CD4-positive, alpha-beta T cell treated with Interleukin-6 for 4 hours (primary cell): ENCODE measurements at places on chromosomes 7 and 10.

- no peak for DNase-seq
These were observed 225.4 kb downstream of the PAXIP1 start for GRCh38 chr7:154777489-154777888.

- no peak for DNase-seq
These were observed 114.1 kb downstream of the ABCA13 start for GRCh38 chr7:48285373-48285772.

DNA sequence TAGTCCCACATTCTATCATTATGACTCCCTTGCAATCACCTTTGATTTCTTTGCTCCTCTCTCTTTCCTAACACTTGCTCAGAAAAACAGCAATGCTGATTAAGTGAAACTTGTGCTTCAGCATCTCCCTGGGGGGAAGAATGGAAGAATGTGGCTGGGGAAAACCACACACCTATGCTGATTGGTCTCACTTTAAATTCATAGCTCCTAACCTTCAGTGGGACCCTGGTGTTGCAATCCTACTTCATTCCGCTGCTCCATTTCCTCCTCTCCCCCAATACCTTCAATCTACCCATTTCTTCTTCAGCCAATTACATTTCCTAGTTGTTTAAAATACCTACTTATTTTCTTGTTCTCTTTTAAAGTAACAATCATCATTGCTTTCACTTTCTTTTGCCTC lies 1166.7 kb upstream of the C7orf33 start:
- DNase-seq, result no peak

GRCh38 chr10:12535656-12536055 lies 186.3 kb downstream of the CAMK1D start:
- no peak for DNase-seq

DNA sequence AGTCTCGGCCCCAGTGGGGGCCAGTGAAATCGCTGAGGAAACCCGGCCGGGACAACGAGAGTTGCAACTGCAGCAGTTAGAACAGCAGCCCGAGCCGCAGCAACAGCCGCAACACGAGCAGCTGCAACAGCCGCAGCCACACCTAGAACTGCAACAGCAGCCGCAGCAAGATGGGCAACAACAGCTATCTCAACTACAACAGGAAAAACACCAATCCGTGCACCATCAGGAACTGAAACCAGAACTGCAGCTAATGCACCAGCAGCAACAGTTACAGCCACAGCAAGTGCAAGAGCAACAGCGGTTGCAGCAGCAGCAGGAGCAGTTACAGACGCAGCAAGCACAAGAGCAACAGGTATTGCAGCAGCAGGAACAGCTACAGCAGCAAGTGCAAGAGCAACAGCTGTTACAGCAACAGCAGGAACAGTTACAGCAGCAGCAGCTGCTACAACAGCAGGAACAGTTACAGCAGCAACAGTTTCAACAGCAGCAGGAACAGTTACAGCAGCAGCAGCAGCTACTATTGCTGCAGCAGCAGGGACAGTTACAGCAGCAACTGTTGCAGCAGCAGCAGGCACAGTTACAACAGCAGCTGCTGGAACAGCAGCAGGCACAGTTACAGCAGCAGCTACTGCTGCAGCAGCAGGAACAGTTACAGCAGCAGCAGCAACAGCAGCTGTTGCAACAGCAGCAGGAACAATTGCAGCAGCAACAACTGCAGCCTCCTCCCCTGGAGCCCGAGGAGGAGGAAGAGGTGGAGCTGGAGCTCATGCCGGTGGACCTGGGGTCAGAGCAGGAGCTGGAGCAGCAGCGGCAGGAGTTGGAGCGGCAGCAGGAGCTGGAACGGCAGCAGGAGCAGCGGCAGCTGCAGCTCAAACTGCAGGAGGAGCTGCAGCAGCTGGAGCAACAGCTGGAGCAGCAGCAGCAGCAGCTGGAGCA lies 6.1 kb downstream of the ZNF853 start:
- no peak for DNase-seq

DNA sequence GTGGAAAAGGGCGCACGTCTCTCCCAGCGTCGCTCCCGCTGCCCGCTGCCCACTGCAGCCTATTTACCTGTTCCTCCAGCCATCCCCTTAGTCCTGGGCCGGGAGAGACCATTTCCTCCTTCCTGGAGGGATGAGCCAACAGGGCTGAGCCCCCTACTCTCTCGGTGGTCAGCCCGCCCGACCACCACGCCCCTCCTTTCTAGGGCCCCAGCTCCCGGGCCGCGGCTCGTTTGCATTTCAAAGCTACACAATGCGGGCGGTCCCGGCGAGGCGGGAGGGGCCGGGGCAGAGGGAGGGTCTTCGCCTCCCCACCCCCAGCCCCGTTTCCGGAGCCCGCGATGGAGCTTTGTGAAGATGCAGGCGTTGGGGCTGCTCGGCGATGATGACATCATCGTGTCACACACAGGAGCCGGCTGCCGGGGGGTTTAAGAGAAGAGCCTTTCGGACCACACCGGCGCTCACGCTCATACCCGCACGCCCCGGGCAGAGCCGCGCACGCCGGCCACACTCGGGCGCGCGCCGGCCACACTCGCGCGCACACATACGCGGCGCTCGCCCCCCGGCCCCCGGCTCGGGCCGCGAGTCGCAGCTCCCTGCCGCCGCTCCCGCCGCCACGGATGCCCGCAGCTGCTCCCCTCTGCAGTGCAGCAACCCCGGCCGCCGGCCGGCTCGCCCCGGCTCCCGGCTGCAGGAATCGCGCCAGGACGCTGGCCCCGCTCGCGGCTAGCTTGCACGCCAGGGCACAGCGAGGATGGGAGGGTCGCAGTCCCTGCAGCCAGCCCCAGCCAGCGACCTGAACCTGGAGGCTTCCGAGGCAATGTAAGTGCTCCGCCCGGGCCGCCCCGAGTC lies 107.7 kb upstream of the BTBD16 start:
- no peak for DNase-seq

GRCh38 chr7:83941300-83941699 lies 253.3 kb downstream of the SEMA3A start:
- no peak for DNase-seq

- DNase-seq, result no peak
These were observed 138.5 kb downstream of the ABCA13 start for GRCh38 chr7:48309720-48310119.

GRCh38 chr10:14353291-14353913 lies 22.7 kb upstream of the FRMD4A start:
- no peak for DNase-seq

GRCh38 chr7:117716707-117717299 lies 156.4 kb downstream of the CTTNBP2 start:
- no peak for DNase-seq
